ENCODE measurements at places on chromosomes 11 and 22.
A peak's percentile ranks its signal among the peaks of the same experiment; 100 is the strongest.

GRCh38 chr11:72072348-72072747 is 8.0 kb downstream of the NUMA1 start:
- peak; percentile 43 for DNase-seq

DNA sequence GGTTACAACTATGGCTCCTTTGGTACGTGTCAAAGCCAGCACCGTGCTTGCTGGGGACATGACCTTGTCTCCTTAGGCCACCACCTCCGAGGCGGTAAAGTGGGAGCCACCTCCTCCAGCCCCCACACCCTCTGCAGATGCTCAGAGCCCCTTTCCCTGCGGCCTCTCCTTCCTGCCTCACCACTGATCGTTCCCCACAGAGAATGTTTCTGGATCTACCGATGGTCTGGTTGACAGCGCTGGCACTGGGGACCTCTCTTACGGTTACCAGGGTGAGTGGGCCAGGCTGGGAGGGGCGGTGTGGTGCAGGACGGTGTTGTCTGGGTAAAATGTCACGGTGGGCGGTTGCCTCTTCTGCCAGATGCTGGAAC is 8.9 kb downstream of the SIDT2 start:
- DNase-seq, result no peak

DNA sequence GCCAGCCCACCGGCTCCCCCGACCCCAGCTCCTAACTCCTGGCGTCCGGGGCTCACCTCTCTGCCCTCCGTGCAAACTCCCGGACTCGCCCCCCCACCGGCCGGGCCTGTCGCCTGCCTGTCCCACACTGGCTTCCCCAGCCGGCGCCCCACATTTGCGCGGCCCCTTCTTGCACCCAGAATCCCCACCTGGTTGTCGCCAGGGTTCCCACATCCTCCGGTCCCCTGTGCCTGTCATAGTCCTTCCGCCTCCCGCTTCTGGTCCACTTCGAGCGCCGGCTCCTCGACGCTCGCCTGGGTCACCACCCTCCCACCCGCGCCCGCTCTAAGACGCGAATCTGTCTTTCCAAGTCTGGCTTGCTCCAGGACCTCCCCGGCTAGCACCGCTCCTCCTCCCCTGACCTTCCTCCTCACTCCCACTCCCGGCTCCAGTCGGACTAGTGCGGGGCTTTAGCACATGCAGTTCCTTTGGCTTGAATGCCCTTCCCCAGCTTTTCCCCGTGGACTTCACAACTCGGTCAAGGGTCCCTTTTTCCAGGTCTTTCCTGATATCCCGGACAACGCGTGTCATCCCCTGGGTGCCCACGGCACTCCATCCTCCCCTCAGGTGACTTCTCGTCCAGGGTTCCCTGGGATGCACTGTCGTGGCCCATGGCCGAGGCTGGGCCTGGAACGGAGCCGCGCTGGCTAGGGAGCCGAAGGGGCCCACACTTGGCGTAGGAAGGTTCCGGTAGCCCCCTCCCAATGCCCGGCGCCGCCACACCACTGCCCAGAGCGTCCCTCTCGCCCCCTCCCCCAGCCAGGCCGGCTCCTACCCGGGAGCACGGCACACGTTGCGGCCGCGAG is 635 bp downstream of the SCARF2 start:
- DNase-seq, result no peak

DNA sequence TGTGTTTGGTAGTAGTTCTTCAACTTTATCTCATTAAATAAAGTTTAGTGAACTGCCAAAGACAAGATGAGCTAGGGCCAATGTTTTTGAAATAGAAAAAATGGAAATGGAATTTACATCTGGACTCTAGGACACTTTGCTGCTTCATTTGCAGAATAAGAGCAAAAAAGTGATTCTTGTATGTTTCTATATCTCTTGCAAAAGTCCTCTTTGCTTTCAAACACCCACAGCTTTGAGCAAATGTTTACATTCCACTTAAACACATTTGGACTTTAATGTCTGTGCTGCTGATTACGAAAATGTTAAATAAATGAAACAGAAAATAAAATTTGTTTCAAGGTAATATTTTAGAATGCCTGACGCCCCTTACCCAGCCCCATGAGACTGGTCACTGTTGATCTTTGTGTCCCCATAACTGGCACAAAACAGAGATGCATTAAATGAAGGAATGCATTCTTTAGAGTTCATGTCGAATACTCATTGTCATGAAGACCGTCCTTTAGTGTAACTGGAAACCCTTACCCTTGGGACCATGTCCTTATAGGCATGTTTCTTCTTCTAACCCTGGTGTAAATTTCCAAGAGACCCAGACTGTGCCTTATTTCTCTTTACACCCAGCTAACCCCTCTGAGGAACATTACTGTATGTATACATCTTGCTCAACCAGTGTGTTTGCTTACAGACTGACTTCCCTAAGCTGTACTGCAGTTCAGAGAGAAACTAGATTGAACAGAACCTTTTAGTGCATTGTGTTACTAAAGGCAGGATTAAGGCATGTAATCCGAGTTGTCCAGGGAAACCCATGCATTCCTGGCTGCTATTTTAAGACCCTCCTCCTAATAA is 199.7 kb downstream of the NAV2 start:
- DNase-seq, result no peak

DNA sequence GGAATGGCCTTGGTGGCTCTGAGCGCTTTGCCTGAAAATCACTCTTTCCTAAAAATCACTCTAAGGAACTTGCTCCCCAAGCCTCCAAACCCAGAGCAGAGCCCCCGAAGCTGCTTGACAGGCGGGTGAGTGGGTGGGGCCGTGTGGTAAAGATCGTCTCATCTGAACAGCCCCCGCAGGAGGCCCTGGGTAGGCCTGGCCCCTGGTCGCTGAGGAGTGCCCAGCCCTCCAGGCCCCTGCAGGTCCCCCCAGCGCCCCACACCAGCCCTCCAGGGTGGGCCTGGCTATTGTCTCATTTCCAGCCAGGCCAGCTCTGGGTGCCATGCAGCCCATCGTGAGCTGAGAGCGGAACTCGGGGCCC is 17.2 kb upstream of the PIM3 start:
- DNase-seq, result no peak

DNA sequence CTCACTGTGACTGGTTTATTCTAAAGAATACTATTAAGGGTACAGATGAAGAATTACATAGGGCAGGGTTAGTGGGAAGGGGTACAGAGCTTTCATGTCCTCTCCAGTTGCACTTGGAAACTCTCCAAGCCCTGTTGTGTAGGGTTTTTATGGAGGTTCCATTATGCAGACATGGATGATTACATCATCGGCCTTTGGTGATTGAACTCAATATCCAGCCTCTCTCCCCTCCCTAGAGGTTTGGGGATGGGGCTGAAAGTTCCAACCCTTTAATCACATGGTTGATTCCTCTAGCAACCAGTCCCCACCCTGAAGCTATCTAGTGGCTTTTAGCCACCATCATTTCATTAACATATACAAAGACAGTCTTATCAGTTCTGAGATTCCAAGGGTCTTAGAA is 472.6 kb downstream of the BUD13 start:
- DNase-seq, result no peak

DNA sequence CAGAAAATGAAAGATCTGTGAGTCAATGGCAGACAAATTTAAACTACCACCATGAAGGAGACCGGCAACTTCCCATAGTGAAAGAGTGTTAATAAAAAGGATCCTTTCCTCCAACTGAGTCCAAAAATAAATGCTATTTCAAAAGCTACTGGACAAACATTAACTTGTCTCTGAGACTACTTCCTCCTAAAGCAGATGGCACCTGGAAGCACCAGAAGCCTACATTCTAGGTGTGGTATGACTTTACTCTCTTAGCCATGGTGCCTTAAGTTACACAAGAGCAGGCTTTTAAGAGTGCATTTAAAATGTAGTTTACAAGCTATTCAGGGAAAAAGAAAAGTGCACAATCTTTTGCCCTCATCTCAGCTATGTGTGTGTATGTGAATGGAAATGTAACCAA is 2.5 kb downstream of the ARHGAP32 start:
- DNase-seq, result no peak

GRCh38 chr22:39349506-39349966 is 255 bp upstream of the SYNGR1 start:
- no peak for DNase-seq

DNA sequence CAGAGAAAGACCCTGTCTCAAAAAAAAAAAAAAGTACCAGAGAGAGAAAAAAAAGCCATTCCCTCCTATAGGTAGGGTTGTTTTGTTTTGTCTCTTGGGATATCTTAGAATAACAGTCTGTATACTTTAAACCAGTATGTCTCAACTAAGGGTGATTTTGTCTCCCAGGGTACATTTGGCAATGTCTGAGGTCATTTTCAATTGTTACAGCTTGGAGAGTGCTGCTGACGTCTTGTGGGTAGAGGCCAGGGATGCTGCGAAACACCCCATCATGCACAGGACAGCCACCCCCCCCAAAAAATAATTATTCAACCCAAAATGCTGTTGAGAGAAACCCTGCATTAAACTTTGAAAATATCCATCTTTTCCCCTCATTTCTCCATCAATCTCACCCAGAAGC is 56.1 kb upstream of the CRTAM start:
- no peak for DNase-seq

DNA sequence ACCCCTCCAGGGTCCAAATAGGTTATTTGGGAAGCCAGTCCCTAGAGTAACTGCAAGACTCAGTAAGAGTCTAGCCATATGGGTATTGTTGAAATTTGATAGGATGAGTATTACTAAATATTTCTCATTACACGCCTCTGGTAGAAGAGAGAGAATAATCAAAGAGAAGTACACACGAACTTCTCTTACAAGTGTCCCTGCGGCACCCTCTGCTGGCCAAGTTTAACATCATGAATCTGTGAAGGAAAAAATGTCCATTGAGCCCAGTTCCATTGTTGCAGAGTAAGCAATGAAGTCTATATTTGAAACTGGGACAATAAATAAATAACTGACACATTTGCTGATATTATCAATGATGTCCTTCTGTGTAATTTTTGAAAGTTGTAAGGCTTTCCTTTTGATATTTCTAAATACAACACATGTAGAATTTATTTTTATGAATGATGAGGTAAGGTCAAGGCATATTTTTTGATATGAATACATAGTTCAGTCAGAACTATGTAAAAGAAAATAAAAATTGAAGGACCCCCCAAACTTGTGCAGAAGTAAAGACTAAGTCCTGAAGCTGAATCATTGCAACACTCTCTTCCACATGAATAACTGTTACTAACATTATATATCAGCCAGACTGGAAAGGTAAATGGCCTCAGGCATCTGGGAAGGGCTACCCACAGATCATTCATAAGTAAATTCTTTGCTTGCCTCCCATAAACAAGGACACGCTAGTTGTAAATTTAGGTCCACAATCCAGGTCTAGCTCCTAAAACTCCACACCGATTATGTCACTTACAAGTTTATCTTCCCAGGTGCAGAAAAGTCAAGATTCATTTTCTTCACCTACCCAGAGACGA is 10.0 kb downstream of the OR51L1 start:
- no peak for DNase-seq

DNA sequence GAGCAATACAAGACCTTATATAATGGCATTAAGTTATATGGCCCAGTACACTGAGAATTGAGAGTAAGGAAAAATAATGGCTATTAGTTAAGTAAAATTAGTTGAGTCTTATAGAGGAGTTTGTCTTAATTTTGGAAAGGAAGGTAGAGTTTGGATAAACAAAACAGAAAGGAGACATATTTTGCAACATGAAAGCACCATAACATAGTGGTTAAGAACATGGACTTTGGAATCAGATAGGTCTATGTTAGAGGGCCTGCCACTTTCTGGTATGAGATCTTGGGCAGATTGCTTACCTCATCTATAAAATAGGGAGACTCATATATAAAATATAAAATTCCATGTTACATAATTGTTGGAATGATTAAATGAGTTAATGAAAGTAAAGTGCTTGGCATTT is 68.9 kb downstream of the CSTPP1 start:
- DNase-seq, result no peak

GRCh38 chr11:83540728-83541127 is 254.6 kb upstream of the CCDC90B start:
- DNase-seq, result no peak
